Fibroblast of lung (primary cell): ENCODE measurements at places on chromosomes 16 and 17. TPM values are rescaled to one million over a fixed set of nuclear protein-coding genes. Genes with fewer than 3 reads are reported as not detected.

GRCh38 chr17:16297367-16298139 is 55.7 kb downstream of the CENPV start:
- no peak for DNase-seq

DNA sequence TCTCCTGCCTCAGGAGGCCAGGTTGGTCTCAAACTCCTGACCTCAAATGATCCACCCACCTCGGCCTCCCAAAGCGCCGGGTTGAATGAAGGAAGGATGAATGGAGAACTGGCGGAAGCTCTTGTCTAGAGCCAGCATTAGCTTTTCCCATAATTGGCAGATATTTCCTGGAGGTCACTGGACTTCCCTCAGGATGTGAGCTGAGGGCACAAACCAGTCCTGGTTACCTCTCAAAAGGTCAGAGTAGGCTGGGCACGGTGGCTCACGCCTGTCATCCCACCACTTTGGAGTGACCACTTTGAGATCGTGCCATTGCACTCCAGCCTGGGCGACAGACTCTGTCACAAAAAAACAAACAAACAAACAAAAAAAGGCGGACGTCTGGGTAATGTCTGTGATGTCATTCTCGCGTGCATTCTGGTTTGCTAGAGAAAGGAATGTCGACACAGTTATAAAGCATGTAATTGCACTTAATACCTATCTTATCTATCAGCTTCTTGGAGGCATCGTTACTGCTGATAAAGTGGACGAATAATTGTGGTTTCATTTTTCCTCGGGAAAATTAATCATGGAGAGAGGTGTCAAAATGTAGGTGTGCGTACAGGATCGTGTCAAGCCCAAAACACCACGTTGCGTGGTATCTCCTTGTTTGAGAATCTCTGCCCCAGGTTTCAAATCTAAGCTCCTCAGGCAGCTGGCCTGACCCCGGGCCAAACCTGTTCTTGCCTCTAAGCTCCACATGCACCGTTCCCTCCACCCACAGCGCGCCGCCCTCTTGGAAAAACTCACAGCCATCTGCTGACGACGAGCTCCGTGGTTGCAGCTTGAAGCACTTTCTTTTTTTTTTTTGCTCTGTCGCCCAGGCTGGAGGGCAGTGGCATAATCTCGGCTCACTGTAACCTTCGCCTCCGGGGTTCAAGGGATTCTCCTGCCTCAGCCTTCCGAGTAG is 6.4 kb upstream of the CRK start:
- peak; percentile 60 for DNase-seq

GRCh38 chr17:43901861-43902589 is 5.3 kb downstream of the MPP2 start:
- no peak for DNase-seq

- no peak for DNase-seq
These were observed 11.4 kb downstream of the UNK start for GRCh38 chr17:75795820-75796607.

- DNase-seq, result peak; percentile 90
These were observed 25.2 kb upstream of the USP36 start for GRCh38 chr17:78865682-78866390.

DNA sequence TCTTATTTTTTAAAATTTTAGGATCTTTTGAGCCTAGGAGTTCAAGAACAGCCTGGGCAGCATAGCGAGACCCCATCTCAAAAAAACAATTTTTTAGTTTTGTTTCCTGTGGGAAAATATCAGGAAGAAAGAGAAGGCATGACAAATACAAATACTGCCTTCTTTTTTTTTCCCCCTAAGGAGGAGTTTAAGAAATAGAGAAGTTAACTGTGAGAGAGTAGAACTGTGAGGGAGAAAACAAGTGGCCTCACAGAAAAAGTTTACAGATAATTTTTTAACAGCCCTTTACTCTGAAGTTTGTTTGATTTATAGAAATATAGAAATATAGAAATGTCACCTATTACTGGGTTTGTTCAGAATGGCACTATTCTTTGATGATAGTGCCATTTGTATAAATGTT is 21.1 kb downstream of the TTYH2 start:
- DNase-seq, result no peak

GRCh38 chr17:44309472-44309871 is 1.1 kb downstream of the RUNDC3A start:
- DNase-seq, result no peak

GRCh38 chr17:66678061-66678460 is 156.9 kb upstream of the CACNG5 start:
- no peak for DNase-seq

GRCh38 chr16:1615761-1616160 is 3.6 kb downstream of the CRAMP1 start:
- peak; percentile 11 for DNase-seq

- peak; percentile 67 for DNase-seq
These were observed 3.3 kb upstream of the COG1 start for GRCh38 chr17:73189417-73190099.

- no peak for DNase-seq
These were observed 652.9 kb upstream of the C16orf82 start for GRCh38 chr16:26413780-26414179.

DNA sequence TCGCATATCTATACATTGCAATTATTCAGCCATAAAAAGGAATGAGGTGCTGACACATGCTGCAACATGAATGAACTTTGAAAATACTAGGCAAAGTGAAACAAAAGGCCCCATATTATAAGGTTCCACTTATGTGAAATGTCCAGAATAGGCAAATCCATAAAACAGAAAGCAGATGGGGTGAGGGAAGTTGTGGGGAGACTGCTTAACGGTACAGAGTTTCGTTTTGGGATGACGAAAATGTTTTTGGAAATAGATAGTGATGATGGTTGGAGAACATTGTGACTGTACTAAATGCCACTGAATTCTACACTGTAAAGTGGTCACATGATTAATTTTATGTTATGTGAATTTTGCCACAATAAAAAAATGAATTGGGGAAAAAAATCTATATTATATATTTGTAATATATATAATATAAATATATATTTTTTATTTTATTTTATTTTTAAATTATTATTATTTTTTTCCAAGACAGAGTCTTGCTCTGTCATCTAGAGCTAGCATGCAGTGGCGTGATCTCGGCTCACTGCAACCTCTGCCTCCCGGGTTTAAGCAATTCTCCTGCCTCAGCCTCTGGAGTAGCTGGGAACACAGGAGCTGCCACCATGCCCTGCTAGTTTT is 4.2 kb upstream of the GNA13 start:
- no peak for DNase-seq

DNA sequence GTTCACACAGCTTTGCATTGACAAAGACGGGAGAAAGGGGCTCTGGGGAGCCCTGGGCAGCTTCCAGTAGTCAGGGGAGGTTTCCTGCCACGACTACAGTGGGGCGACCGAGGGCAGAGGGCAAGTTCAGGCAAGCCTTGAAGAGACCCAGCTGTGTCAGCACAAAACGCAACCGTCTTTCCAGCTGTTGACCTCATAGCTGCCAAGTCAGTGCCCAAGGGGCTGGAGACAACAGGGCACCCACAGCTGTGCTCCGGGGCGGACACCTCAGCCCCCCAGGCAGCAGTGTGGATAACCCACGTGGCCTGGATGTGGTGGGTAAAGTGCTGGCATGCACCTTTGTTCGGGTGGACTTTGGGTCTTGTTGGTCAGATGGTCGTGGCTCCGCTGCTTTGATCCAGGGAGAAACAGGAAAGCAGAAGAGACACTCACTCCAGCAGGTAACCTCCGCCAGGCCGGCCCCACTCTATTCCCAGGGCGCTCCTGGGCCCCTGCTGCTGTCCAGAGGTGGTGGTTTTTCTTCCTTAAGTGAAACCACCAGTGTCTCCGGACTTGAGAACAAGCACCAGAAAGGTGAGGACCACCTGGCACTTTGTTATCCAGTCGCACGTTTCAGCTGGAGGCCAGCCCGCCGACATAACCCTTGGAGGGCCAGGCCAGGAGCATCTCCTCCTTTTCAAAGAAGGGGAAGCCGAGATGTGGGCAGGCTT is 17.6 kb upstream of the CBX2 start:
- no peak for DNase-seq

DNA sequence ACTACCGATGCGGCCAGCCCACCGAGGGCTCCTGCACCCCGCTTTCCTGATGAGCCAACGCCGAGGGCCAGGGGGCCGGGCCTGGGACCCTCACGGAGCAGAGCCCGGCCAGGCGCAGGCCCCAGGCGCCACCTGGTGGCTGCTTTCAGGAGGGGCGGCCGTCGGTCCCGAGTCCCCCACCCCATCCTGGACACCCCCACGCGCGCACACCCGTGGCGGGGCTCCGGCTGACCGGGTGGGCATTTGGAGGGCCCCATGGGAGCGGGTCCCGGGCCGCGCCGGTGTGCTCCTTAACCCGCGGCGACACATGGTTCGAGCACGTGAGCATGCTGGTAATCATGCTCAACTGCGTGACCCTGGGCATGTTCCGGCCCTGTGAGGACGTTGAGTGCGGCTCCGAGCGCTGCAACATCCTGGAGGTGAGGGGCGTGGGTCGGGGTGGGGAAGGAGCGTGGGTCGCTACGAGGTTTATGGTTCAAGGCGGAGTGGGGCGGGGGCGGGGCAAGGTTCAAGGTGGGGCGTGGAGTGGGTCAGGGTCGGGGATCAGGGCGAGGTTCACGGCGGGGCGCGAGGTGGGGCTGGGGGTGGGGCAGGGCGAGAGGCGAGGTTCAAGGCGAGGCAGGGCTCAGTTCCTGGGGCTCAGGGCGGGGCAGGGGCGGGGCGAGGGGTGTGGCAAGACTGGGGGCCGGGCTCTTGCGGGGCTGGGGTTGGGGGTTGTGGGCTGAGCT is 30.2 kb downstream of the TPSG1 start:
- no peak for DNase-seq

DNA sequence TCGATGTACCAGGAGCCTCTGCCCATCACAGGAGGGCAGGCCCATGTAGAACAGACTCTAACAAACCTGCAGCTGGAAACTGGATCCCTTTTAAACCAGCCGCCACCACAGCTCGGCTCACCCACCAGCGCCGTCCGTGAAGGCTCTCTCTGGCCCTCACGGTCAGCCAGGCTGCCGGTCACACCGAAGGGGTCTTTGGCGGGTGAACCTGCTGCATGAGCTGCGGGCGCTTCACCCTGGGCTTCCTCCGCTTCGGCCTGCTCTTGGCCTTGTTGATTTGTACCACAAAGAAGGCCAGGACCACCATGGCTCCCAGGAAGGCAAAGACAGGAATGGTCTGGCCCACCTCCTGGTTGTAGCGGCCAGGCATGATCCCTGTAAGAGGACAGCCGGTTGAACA is 11.7 kb upstream of the SLC38A8 start:
- no peak for DNase-seq

DNA sequence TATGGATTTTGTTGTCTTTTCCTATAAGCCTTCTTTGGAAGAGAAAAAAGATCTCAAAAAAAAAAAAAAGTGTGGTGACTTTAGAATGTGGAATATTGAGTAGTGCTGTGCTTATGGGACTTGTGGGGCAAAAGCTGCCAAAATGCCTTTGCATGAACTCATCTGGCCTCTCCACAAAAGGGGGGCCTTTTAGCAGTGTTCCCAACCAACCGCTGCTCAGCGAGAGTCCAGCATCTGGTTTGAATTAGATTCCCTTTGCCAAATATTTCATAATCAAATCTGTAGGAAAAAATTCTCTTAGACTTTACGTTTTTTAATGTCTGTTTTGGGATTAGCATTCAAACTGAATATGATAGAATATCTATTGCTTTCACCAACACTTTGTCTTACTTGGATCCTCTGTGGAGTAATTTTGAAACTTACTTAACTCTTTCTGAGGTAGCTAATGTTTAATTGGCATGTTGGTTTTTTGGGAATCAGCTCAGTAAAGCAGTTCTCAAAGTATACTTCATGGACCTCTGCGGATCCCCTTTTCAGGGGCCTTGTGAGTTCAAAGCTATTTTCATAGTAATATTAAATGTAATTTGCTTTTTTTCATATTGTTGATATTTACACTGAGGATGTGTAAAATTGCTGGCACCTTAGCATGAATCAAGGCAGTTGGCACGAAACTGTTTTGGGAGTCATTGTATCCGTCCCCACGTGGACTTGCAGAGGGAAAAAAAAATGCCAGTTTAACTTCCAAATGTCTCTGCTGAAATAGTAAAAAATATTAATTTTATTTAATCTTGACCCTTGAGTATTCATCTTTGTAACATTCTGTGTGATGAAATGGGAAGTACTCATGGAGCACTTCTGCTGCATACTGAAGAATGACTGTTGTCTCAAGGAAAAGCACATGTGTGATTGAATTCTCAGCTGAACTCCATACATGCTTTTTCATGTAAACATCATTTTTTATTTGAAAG is 34.7 kb upstream of the VPS4A start:
- peak; percentile 98 for DNase-seq

- peak; percentile 42 for DNase-seq
These were observed 36.6 kb downstream of the ANKRD11 start for GRCh38 chr16:89453501-89454321.

GRCh38 chr17:57260325-57261083 is 4.2 kb downstream of the MSI2 start:
- no peak for DNase-seq

- DNase-seq, result no peak
These were observed 191.7 kb upstream of the RBFOX1 start for GRCh38 chr16:7140899-7141298.

DNA sequence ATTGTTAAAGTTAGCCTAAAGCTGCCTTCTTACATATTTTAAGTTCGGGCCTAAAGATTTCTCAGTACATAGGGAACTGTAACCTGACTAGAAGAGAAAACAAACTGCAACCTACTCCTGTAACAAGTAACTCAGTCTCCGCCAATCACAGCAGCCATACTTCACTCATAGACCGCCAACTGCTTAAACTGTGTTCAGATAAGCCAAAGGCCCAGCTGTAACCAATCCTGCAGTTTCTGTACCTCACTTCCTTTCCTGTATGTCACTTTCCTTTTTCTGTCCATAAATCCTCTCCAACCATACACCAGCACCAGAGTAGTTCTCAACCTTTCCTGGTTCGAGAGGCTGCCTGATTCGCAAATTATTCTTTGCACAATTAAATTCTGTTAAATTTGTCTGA is 41.5 kb downstream of the GLG1 start:
- no peak for DNase-seq

- no peak for DNase-seq
These were observed 65.7 kb upstream of the ZNF469 start for GRCh38 chr16:88316941-88317612.

- peak; percentile 85 for DNase-seq
These were observed 105.8 kb upstream of the ADAMTS18 start for GRCh38 chr16:77540646-77541045.

- DNase-seq, result no peak
These were observed 71.5 kb downstream of the VMP1 start for GRCh38 chr17:59778996-59779395.

- DNase-seq, result peak; percentile 25
These were observed 1.5 kb downstream of the GGA2 start for GRCh38 chr16:23508589-23509440.

DNA sequence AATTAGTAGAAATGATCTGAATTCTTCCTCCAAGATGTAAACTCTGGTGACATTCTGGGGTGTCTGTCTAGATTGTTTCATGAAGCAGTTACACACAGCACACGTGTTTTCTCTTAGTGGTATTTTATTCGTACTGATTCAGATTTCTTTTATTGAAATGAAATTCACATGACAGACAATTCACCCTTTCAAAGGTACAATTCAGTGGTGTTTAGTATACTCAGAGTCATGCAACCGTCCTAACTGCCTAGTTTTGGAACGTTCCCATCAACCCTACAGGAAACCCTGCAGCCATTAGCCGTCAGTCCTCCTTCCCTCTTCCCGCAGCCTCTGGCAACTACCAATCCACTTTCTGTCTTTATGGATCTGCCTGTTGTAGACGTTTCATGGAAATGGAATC is 8.8 kb downstream of the WFDC1 start:
- no peak for DNase-seq

Gene FN3K
- 0.61 and 0.69 TPM in 2 replicates for polyA plus RNA-seq

Gene REXO5
- polyA plus RNA-seq, result 5.6 and 8.0 TPM in 2 replicates

Gene GINS2
- polyA plus RNA-seq, result 5.5 and 18.3 TPM in 2 replicates

Gene CNGB1
- not detected in 2 replicates for polyA plus RNA-seq

Gene IL17C
- polyA plus RNA-seq, result not detected in 2 replicates

Gene KRT25
- polyA plus RNA-seq, result not detected in 2 replicates

Gene MARVELD3
- not detected in 2 replicates for polyA plus RNA-seq

Gene TBX2
- polyA plus RNA-seq, result 40.5 and 64.9 TPM in 2 replicates

Gene WRAP53
- polyA plus RNA-seq, result 3.0 and 7.2 TPM in 2 replicates
